ENCODE measurements at places on chromosomes 12 and 14. TPM values are rescaled to one million over a fixed set of nuclear protein-coding genes. Genes with fewer than 3 reads are reported as not detected.

DNA sequence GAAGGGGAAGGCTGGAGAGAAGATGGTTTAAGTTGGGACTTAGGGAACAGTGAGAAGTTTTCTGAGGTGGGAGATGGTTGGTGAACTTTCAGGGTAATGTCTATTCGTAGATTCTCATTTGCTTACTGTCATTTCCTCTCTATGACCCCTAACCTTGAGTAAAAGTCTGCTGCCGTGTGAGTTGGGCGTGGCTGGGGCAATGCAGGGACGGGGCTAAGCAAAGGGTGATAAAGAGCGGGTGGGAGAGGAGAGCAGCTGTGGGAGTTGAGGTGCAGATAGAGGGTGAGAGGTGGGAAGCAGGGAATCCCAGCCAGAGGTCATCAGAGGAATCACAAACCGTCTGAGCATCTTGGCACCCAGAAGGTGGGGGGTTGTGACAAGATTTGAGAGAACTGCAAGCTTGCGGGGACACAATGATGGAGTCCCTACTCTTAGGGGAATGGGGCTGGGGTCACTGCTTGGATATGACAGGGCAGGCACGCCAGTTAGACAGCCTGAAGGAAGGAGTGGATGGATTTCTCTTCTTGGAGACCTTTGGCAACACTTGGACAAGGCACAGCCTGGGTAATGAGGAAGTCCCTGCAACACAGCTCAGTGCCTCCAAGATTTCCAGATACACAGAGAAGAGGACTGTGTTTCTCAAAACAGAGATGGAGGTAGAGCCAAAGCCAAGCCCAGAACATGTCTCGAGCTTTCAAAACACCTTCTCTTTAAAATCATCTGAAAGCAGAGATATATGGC, 45.9 kb upstream of the CTDSP2 start:
- DNase-seq: no peak

DNA sequence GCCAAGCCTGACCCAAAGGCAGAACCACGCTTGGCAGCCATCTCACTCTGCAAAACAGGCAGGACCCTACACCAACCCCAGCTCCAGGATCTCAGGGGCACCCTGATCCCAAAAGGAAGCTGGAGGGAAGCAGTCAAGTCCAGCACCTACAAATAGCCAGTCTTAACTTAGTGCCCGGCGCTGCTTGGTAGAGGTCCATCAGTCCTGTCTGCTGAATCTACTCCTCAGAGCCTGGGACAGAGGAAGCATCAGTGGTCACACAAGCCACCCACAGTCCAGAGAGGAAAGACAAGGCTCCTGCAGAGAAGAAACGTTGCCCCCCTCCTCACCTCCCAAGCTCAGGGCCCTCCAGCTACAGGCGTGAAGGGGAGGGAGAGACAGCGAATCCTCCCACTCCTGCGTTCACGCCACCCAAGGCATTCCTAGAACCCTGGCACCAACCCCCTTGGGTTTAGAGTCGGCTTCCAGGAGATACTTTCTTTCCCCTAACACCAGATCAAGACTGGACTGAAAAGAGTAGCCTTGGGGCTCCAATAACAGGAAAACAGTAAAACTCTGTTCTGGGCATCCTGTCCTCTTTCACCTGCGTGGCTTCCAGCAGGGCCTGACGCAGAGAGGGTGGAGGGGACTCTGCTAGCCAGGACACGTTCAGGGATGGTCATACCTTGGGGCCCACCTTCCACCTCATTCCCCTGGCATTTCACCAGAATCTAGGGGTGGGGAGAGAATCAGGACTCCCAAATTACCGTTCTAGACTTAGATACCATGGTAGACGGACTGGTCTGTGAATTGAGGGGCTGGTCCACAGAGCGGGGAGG, 1.2 kb downstream of the PXN start:
- peak; percentile 39 for DNase-seq

DNA sequence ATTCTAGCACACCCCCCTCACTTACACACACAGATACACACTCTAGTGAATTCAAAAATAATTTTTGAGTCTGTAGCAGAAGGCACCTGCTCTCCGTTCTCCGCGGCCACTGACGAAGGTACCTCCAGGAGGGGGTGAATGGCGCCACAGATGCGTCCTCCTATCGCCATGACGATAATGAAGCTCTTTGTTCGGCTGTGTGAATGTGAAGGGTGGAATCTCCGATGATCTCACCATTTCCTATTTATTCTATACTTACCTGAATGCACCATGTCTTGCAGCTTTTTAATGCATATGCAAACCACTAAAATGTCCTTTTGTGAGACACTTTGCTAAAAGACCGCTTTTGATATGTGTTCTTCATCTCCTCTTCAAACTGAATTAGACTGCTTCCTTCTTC, 162.7 kb downstream of the EGLN3 start:
- no peak for DNase-seq

DNA sequence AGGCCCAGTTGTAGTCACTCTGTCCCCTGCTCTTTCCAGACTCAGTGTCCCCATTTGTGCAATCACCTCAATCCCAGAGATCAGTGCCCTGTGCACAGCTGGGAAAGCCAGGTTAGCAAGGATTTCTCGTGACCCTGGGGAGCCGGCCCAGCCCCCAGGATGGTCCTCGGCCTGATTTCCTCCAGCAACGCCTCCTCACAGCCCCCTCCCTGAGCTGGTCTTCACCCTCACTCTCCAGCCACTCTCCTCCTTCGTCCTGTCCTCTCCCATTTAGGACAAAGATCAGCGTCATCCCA, 194.8 kb upstream of the C14orf180 start:
- no peak for DNase-seq

- no peak for DNase-seq
Measured at GRCh38 chr12:132662901-132663755, 24.0 kb downstream of the POLE start.

The PIANP gene
- total RNA-seq: 0.27 TPM

DNA sequence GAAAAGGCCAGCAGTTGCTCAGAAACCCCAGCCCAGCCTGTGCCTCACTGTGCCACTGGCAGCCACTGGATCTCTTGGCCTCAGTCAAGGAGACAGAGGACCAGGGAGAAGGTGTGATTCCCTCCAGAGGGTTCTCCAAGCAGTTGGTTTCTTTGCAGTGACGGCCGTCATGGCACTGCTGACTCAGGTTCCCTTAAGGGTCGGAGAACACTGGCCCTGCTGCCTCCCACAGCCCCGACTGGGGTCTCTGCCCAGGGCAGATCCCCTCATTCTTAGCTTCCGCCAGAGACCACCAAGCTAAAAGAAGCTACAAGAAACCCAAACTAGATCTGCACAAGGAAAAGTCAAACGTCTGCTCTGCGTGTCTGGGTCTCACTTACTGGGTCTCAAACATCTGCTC, 16.4 kb downstream of the TSPAN11 start:
- DNase-seq: no peak

DNA sequence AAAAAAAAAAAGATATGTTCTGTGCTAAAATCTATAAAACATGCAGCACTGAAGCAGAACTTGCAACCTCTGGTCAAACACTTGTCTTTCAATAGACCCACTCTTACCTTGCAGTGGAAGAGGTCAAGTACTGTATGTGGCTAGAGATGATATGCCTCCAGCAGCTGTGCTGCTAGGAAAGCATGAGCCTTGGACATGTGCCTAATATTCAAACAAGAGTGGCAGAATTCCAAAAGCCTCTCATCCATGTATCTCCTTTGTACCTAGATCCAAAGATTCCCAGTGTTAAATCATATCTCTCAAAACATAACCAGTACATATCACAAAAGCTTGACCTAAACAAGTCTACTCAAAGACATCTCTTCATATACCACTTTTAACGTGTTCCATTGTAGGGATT, 105.0 kb upstream of the CPNE8 start:
- DNase-seq: no peak

The PPP1R36 gene
- total RNA-seq: not detected

DNA sequence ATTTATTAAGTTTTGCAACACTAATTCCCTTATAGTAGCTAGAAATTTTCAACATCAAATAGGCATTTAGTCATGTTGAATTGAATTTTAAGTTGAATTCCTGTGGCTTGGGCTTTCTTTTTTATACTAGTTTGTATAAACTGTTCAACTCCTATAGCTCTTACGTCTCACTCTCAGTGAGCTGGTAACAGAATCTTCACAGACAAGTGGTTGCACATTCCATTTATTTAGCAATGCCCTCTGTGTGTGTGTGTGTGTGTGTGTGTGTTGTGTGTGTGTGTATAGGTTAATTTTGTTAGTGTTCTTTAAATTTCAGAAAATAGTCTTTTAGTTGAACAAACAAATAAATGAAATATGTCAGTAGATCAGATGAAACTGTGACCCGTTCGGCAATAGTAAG, 425.0 kb downstream of the NPAS3 start:
- no peak for DNase-seq

DNA sequence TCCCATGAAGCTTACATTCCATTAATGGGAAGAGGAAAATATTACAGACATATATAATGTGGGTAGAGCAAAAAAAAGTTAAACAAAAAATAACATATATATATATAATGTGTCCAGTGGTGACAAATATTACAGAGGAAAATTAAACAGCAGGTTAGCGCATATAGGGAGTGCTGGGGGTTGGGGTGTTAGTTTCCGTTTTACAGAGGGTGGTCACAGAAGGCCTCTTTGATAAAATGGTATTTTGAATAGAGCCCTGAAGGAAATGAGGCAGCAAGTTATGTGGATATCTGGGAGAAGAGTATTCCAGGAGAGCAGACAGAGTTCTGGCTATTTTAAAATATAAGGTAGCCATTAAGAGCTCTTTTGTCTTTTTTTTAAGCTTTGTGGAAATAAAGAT, 73.2 kb downstream of the DCAF5 start:
- no peak for DNase-seq

The STAT6 gene
- 58.3 TPM for total RNA-seq

DNA sequence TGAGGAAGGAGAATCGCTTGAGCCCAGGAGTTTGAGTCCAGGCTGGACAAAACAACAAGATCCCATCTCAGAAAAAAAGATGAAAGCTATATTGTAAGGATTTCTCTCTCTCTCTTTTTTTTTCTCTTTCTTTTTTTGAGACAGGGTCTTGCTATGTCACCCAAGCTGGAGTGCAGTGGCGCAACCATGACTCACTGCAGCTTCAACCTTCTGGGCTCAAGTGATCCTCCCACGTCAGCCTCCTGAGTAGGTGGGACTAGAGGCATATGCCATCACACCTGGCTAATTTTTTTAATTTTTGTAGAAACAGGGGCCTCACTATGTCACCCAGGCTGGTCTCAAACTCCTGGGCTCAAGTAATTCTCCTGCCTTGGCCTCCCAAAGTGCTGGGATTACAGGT, 5.8 kb upstream of the MRPL42 start:
- no peak for DNase-seq
